ENCODE measurements at places on chromosomes 11 and 22.
A peak's percentile ranks its signal among the peaks of the same experiment; 100 is the strongest.

GRCh38 chr11:94806419-94806818 lies 38.3 kb downstream of the AMOTL1 start:
- DNase-seq, result no peak

- DNase-seq, result no peak
These were observed 75.6 kb upstream of the HORMAD2 start for GRCh38 chr22:30004694-30005093.

DNA sequence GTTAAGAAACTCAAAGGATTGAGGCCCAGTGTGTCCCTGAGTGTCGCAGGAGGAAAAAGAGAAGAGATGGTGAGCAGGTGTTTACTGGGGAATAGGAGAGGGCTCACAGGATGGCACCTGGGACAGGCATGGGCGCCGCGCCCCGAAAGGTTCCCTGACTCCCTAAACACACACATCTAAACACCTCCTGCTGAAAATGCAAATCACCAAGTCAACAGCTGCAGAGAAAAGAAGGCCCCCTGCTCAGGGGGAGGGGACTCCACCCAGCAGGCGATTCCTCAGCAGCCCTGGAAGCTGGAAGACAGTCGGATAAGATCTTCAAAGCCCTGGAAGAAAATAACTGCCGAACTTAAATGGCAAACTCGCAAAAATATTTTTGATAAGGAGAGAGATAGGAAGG lies 377.2 kb downstream of the BRD1 start:
- no peak for DNase-seq

- no peak for DNase-seq
These were observed 225.1 kb upstream of the LUZP2 start for GRCh38 chr11:24271798-24272197.

GRCh38 chr11:5153574-5154431 lies 754 bp downstream of the OR52A1 start:
- DNase-seq, result no peak

DNA sequence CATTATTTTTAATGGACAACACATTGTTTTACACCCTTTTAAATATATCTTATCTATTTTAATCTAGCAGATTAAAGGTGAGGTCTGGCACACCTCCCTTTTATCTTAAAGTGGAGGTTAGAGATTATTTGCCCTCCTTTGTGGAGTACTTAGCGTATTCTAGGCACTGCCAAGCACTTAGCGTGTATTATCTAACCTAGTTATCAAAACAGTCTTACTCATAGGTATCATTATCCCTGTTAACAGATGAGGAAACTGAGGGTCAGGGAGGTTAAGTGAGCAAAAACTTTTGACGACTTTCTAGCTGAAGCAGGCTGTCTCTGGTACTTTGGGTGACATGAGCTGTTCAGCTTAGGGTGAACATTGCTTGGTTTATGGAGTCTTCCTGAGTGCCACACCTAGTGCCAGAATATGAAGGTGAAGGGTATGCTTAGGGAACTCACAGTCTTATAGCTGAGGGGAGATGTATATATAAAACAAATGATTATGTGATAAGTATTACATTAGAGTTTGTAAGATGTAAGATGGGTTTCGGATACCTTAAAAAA lies 55.0 kb downstream of the ZNRF3 start:
- DNase-seq, result no peak

GRCh38 chr11:123491241-123491640 lies 61.2 kb downstream of the GRAMD1B start:
- DNase-seq, result no peak

- DNase-seq, result no peak
These were observed 5.9 kb upstream of the SLC22A12 start for GRCh38 chr11:64585150-64585549.

DNA sequence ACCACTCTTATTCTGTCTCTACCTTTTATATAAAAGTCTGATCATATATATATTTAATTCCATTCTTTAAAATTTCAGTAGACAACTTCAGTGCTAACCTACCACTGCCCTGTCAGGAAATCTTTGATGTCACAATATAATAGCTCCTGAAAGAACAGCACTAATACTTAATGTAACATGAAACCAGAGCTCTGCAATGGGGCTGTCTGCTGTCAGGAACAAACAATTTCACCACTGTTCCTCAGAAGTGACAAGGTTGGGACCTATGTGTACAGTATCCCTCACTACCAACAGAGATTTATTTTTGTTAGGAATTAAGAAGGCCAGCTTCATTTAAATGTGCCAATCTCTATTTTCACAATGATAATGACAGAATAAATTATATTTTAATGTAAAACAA lies 165.5 kb upstream of the C11orf58 start:
- no peak for DNase-seq

GRCh38 chr22:29477723-29478318 lies 2.2 kb upstream of the NEFH start:
- DNase-seq, result no peak

- DNase-seq, result no peak
These were observed 13.5 kb downstream of the TCF20 start for GRCh38 chr22:42256930-42257329.

GRCh38 chr22:47159592-47159991 lies 397.1 kb downstream of the TBC1D22A start:
- DNase-seq, result no peak

GRCh38 chr11:124898711-124899110 lies 1.0 kb upstream of the ROBO4 start:
- no peak for DNase-seq

- DNase-seq, result peak; percentile 50
These were observed 525 bp downstream of the DGCR2 start for GRCh38 chr22:19121631-19122142.

DNA sequence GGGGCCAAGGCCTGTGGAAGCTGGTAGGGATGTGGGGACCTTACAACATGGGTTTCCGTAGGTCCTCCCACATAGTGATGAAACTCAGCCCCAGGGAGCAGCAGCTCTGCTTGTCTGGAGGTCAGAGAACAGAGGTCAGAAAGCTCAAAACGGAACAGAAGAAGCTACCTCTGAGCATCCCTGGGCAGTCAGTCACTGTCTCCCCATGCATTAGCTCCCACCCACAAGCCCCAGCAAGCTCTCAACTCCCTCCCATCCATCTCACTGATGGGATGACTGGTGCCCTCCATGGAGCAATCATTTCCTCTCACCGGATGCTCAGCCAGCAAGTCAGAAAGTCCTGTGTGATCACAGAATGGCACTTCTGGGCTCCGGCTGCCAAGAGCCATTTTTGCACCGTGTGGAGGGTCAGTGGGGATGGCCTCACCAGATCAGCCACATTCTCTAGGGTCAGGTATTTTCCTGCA lies 1.9 kb downstream of the TPP1 start:
- DNase-seq, result no peak

GRCh38 chr22:38974170-38974825 lies 7.8 kb upstream of the APOBEC3B start:
- no peak for DNase-seq

DNA sequence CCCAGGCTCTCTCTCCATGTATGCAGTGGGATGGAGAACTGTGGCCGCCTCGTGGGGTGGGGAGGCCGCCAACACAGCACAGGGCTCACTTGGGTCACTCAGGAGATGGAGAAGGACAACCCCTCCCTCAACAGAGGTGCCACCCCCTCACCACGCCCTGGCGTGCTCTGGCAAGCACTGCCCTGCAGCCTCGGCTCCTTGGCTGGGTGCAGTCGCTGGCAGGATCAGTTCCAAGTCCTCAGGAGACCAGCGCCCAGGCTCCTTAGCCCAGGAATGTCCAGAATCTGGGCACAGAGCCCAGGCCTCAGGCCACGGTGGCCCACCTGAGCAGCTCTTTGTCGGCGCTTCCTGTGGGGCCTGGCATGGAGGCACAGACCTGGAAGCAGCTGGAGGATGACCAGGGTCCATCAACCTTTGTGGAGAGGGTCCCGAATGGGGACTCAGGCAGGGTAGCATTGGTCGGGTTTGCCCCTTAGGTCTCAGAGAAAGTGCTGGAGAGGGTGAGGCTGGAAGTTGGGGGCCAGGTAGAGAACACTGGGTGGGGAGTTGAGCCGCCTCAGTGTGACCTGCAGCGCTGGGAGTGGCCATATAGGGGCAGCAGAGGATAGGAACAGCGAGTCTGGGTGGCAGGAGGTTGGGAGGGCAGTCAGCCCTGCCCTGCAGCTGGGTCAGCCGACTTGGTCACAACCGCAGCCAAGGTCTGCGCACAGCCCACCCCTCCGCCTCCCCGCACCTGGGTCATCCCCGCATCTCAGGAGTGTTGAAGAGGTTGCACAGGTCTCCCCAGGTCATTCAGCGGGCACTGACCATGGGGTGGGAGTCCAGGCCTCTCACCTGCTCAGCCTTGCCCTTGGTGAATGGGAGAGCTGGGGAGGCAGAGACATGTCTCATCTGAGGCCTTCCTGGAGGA lies 8.2 kb downstream of the SUSD2 start:
- no peak for DNase-seq

- DNase-seq, result no peak
These were observed 16.8 kb downstream of the LSP1 start for GRCh38 chr11:1869427-1870325.

GRCh38 chr11:70747285-70747684 lies 349.0 kb downstream of the CTTN start:
- DNase-seq, result no peak

- no peak for DNase-seq
These were observed 778 bp downstream of the KDELR3 start for GRCh38 chr22:38468443-38469305.

GRCh38 chr11:19368726-19369375 lies 128.1 kb upstream of the E2F8 start:
- no peak for DNase-seq

DNA sequence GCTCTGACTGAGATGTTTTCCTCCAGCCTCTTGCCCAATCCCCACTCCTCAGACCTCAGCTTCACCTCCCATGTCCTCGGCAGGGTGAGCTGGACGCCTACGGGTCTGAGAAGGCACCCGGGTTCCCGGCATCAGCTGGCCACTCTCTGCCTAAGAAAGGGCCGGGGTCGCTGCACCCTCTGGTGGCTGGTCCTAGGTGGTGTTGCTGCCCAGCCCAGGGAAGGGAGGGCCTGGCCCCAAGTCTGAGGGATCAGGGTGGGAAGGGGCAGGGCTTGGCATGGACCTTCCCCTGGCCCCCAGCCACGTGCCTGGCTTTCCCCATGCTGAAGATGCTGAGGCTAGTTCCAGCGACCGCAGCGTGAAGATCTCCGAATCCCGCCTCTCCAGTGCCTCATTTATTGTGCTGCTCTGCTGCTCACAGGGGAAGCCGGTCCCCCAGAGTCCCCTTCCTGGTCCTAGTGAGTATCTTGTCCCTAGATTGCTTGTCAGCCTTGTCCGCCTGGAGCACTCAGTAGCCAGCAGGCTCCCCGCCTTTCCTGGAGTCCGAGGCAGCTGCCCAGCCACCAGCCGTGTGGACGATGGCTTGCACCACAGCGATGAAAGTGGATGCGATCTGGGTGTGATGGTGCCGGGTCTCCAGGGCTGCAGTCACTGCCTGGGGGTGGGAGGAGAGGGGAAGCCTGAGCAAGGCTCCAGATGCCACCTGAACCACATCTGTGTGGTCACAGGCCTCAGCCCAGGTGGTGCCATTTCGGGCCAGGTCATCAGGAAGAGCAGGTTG lies 2.9 kb upstream of the GGT5 start:
- no peak for DNase-seq

DNA sequence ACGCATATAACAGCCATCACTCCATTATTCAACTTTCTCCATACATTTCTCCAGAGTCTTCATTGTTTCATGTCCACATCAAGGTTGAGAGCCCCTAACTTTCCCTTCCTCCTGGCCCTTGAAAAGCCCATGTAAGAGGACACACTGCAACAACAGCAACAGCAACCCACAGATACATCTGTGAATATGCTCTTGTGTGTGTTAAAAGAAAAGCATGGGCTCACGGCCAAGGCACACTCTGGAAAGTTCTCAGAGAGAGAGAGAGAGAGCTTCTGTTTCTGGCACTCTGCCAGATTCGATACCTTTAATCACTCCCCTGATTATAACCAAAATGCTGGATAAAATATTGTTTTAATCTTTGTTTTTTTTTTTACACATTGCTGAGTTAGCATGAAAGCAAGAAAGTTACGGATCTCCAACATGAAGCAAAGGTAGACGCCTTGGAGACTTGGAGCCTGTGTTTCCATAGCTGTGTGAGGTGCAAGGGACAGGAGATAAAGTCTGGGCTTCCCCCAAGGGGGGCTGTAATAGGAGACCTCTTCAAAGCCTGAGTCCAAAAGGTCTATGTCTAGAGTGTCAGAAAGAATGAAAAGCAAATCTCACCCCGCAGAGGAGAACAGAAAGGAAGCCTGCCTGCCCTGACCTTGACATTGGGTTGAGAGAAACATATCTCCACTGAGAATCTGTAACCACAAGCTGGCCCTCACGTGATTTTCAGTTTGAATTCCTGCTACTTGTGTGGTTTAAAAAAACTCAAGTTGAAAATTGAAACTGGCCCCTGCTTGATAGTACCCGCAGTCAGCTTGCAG lies 33.7 kb upstream of the MPPED1 start:
- no peak for DNase-seq

GRCh38 chr11:125514336-125515101 lies 18.5 kb upstream of the FEZ1 start:
- peak; percentile 27 for DNase-seq

GRCh38 chr11:1281326-1281973 lies 28.0 kb downstream of the TOLLIP start:
- DNase-seq, result no peak

DNA sequence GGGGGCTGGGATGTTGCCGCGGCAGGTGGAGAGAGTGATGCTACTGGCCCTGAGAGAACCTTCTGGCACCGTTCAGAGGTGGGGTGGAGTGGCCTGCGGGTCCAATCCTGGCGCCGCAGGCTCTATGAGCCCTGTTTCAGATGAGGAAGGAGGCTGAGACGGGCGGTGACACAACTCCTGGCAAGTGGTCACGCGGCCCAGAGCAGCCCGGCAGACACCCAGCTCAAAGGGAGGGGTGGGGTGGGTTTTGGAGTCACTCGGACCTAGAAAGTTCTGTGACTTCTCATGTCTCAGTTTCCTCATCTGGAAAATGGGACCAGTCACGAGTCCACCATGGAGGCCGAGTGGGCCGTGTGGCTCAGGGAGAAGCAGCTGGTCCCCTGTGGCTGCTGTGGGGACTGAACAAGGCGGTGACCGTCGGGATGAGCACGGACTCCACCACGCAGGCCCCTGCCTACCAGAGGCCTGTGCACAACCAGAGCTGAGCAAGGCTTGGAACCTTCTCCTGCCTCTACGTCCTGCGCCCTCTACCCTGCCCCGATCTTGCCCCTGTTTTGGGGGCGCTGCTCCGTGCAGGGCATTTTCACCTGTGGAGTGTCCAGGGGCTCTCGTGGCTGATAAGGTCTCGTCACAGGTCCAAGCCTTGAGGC lies 3.7 kb downstream of the TSPO start:
- DNase-seq, result no peak

GRCh38 chr22:26974914-26975803 lies 317.8 kb downstream of the MIAT start:
- DNase-seq, result no peak

GRCh38 chr11:124499711-124500110 lies 43.7 kb downstream of the OR8B12 start:
- no peak for DNase-seq

- DNase-seq, result no peak
These were observed 106.7 kb upstream of the CCT8L2 start for GRCh38 chr22:16699326-16699725.

DNA sequence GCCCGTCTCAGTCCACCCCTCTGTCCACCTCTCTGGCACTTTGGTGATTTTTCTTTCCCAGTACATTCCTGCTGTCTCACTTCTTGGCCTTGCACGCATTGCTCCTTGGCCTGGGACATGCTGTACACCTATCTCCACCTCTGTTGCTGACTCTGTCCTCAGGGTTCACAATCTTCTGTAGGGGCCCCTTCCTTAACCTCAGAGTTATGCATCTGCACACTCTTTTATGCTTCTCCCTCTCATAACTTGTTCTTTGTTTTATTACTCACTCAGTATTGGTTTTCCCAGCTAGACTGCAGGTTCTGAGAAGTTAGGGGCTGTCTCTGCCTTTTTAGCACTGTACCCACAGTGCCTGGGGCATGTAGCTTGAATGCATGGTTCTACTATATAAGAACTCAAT lies 139.1 kb upstream of the MTMR2 start:
- no peak for DNase-seq
